Ammon's horn (tissue), 1 donor: ENCODE measurements at places on chromosomes 2 and 18.

DNA sequence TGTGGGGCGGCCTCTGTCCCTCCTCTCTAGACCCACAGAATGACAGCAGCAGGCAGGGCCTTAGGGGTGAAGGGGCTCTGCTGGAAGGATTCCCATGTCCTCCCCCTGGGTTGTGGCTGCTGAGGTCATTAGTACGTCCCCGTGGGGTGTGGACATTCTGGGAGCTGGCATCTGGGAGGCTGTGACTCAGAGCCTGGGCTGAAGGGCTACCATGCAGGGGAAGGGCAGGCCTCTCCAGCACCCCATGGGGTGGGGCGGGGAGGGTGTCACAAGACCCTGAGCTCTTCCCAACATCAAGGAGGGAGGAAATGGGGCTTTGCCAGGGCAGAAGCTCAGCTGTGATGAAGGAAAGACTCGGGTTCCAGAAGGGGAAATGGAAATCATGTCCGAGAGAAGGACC lies 105.8 kb upstream of the SMAD2 start:
- no peak for DNase-seq

DNA sequence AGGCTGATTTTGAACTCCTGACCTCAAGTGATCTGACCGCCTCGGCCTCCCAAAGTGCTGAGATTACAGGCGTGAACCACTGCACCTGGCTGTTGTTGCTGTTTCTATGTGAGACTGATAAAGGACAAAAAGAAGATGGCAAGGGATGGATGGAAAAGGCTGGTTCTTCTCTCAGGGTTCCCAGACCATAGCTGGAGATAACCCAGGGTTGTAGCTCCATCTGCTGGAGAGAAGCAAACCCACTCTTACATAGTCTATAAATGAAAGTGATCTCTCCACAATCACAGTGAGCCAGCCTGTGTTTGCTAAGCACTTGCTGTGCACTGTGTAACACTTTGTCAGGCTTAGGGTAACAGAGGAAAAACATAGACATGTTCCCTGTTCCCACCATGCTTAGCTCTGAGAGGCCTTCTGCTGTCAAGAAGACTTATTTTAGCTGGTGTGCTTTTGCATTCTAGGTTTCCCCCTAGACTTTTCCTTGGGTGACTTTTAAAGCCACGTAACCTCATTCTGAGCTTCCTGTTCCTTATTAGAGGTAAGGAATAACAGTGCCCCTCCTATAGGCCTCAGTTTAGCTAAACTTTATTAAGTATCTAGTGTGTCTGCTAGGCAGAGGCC lies 49.7 kb downstream of the LIMS1 start:
- peak; percentile 91 for DNase-seq

- no peak for DNase-seq
These were observed 925.5 kb downstream of the SLC4A3 start for GRCh38 chr2:220552790-220553535.

GRCh38 chr18:79876497-79876896 lies 75.0 kb downstream of the SLC66A2 start:
- no peak for DNase-seq

- no peak for DNase-seq
These were observed 291.5 kb upstream of the CCDC68 start for GRCh38 chr18:55250768-55251173.

GRCh38 chr2:8654041-8654440 lies 27.8 kb upstream of the ID2 start:
- no peak for DNase-seq

DNA sequence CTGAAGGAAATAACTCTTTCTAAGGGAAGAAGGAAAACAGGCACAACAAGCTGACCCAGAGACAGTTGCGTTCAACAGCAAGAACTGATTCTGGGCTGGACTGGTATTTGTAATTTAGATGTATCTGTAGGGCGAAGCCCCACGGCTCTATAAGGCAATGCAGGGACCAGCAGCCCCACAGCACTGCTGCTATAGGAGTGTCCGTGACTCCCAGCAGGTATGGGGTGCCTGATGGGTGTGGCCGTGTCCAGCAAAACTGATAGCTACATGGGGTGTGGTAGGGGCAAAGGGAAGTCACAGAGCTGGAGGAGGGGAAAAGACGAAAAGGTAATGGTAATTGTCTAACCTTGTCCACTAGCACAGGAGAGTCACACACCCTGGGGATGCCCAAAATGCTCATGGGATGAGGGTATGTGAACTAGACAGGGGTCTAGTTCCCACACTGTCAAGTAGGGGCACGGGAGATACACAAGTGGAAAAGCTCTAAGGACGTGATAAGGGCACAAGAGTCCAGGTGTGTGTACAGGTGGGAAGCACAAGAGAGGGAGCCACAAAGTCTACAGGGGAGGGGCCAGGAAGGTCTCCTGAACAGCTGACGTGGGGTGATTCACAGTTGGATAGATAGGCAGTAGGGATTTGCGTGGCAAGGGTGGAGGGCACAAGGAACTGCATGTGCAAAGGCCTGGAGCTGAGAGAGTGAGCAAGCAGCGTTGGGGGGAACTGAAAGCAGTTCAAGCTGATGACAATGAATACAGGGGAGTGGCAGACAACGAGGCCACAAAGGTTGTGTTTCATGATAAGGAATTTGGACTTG lies 48.5 kb upstream of the ASPRV1 start:
- no peak for DNase-seq

GRCh38 chr2:190272457-190272842 lies 47.2 kb downstream of the HIBCH start:
- no peak for DNase-seq

GRCh38 chr18:78813156-78813555 lies 166.5 kb upstream of the SALL3 start:
- DNase-seq: no peak

- no peak for DNase-seq
These were observed 289.2 kb downstream of the ZNF521 start for GRCh38 chr18:25062720-25063119.

DNA sequence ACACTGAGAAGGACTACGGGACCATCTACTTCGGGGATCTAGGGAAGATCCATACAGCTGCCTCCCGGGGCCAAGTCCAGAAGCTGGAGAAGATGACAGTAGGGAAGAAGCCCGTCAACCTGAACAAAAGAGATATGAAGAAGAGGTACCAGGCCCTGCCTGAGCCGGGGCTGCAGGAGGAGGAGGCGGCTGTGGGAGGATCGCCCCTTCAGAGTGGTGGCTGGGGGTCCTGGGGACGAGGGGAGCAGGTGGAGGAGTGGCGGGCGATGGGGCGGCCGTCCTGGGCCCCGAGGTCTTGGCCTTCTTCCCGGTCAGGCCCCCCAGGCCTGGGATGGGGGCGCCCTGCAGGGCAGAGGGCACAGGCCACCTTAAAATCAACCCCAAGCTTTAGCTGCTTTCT lies 524 bp downstream of the ANKRD30B start:
- no peak for DNase-seq

DNA sequence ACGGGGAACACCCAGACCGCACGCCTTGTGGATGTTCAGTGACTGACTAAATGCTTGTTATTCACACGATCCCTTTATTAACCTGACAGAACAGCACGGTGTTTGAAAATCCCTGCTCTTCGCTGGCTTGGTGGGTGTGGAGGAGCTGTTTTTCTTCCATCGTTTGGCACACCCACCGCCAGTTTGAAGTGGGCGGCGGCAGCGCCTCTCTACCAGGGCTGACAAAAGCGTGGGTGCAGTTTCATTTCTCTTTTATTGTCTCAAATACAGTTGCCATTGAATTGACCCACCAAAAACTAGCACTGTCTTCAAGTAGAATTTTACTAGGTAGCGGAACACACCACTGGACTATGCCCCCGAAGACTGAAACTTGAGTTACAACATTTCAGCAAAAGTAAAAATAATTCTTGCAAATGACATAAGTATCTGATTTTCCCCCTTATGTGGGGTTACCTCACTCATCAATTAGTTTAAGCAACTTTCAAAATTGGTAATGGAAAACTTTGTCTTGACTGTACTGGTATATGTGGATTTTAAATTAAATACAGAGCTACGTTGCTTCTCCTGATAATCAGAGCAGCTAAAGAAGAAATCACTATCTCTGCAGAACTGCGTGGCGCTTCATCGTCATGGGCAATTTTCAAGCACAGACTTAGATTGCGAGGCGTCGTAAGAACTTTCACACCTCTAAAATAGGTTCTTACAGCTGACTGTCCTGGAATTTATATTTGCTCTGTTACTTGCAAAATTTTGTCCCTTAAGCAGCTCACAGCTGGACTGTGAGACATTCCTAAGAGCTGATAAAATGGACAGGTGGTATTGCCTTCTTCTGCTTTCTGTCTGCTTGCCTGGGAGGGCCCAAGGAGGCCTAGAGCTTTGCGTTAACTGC lies 60.9 kb downstream of the LDLRAD4 start:
- DNase-seq: peak; percentile 62

DNA sequence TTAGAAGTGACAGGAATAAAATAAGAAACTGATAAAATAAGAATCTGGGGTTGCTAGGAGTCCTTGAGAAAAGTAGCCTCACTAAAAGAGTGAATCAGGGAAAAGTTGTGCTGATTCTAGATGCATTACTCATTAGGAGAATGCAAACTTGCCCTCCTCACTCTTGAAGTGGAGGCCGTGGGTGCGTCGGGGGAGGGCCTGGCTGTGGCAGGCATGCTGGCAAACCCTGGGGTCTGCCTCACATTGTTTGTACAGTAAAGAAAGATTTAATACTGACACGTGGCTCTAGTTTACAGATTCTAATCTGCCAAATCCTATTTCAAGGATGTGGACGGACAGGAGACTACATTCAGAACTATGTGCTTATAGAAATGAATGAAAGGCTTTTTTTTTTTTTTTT lies 41.9 kb downstream of the TANC1 start:
- DNase-seq: no peak

DNA sequence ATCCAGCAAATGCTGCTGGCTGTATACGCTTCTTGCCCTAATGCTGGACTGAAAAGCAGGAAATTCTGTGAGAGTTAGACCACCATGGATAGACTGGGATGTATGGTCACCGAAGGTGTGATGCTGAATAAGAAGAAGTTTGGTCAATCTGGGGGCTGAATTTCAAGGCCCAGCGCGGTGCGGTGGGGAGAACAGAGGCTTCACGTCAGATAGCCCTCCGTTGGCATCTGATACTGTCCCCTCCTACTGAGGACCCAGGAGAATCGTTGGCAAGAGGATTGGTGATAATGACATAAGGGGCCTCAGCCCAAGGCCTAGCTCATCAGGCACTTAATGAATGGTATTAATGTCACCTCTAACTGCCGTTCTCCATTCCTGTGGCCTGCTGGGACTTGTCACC lies 97.3 kb upstream of the ST3GAL5 start:
- DNase-seq: no peak

DNA sequence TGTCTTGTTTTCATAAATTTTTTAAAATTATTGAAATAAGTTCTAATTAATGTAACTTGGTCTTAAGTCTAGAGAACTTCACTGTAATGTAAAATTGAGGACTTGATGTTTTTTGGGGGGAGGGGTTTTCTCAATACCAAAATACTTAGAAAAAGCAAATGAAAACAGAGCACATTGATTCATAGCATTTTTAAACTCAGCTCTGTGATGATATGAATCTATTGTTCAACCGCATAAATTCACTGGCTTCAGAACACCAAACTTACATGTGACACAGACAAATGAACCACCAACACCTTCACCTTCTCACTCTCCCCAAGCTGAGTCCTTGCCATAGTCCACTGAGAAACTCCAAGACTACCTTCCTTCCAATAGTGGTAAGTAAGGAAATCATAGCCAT lies 108.2 kb downstream of the ZNF521 start:
- no peak for DNase-seq

GRCh38 chr2:157876786-157877138 lies 632 bp upstream of the ACVR1 start:
- DNase-seq: no peak

GRCh38 chr2:119293254-119293653 lies 69.6 kb downstream of the STEAP3 start:
- DNase-seq: no peak

DNA sequence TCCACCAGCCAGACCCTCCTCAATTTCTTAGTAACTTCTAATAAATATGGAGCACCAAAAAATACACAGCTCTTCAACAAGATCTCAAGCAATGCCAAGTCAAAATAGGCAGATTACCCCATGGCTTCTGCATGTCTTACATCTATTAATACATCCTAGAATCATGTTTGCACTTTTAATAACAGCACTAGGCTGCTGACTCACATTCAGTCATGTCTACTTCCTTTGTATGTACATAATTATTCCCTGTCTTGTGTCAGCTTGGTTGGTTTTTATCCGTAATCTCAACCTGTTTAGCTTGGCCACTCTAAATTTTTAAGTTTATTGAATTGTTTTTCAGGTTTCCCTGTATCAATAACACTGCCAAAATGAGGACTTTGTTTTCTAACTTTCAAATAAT lies 420.1 kb upstream of the ACVR2A start:
- DNase-seq: no peak

GRCh38 chr2:79131687-79132086 lies 11.4 kb downstream of the REG1A start:
- peak; percentile 7 for DNase-seq

GRCh38 chr2:222982010-222982908 lies 69.7 kb upstream of the KCNE4 start:
- DNase-seq: peak; percentile 82

GRCh38 chr2:151857650-151858049 lies 29.4 kb upstream of the ARL5A start:
- no peak for DNase-seq

GRCh38 chr2:126911111-126911796 lies 12.6 kb downstream of the TEX51 start:
- no peak for DNase-seq

GRCh38 chr2:33307659-33308270 lies 168.7 kb upstream of the RASGRP3 start:
- no peak for DNase-seq

DNA sequence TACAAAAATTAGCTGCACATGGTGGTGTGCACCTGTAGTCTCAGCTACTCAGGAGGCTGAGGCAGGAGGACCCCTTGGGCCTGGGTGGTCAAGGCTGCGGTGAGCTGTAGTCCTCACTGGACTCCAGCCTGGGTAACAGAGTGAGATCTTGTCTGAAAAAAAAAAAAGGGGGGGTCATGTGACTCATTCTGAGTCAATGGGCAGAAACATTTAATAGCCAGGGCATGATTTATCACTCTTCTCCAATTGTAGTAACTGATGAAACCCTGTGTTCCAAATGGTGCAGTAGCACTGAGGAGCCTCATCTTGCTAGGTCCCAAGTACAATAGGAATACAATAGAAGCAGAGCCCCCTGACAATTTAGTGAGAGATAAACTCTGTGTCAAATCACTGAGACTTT lies 78.9 kb upstream of the CCDC68 start:
- DNase-seq: no peak

GRCh38 chr2:47093626-47094025 lies 61.5 kb downstream of the STPG4 start:
- no peak for DNase-seq
